C1 segment of cervical spinal cord (tissue), 14 donors: ENCODE measurements at places on chromosomes 1 and 21.

DNA sequence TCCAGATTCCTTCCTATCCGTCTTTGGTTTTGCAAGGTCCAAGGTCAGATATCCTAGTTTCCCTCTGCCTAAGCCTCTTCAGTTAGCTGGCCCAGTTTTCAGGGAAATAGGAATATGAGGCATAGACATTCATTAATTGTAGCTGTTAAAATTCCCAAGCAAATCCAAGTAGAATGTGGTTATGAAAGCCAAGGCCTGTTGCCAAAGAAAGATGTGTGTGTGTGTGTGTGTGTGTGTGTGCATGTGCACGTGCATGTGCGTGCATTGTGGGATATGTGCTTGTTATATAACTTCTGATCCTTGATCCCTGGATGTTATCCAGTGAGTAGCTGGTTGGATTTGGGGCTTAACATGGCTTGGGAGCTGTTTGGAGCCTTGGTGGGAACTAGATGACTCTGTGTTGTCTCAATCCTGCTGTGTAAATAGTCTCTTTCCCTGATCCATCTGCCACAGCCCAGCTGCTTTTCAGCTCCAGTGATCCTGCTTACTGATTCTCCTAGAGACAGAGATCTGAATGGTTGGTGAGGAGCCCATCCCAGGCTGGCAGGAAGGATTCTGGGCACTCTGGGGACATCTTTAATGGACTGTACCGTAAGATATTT lies 70.6 kb upstream of the GCLM start:
- peak; percentile 30 for DNase-seq

DNA sequence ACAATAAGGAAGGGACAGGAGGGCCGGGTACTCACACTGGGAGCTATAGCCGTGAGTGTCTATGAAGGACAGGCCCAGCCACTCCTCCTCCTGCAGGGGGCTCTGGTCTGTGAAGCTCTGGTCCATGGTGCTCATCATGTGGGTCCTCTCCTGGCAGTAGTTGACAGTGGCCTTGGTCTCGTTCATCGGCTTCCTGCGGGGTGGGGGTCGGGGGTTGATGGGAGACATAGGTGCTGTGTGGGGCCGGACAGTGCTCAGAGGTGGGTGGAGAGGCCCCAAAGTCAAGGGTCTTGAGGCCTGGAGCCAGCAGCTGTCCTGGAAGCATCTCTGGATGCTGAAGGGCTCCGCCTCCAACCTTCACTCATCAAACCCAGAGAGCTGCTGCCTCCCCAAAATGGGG lies 260.4 kb downstream of the PTPRU start:
- DNase-seq, result no peak

- DNase-seq, result no peak
Observed at GRCh38 chr1:232954594-232955365, 4.4 kb downstream of the NTPCR start.

GRCh38 chr1:10920063-10920626 lies 92.3 kb upstream of the TARDBP start:
- no peak for DNase-seq

DNA sequence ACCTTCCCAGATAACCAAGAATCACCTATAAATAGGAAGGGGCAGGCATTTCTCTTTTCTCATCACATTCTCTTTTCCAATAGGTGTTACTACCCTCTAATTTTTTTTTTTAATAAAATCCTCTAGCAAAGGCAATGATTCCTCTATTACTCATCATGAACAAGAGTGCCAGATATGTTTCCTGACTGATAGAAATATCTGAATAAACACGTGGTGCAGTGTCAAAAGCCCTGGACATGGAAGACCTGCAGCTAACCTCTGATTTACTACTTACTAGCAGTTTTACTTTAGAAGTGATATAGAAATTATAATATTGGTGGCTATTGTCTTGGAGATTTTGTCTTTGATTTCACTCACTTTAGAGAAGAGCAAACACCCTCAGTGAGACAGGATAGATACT lies 194.6 kb upstream of the SAMSN1 start:
- no peak for DNase-seq

DNA sequence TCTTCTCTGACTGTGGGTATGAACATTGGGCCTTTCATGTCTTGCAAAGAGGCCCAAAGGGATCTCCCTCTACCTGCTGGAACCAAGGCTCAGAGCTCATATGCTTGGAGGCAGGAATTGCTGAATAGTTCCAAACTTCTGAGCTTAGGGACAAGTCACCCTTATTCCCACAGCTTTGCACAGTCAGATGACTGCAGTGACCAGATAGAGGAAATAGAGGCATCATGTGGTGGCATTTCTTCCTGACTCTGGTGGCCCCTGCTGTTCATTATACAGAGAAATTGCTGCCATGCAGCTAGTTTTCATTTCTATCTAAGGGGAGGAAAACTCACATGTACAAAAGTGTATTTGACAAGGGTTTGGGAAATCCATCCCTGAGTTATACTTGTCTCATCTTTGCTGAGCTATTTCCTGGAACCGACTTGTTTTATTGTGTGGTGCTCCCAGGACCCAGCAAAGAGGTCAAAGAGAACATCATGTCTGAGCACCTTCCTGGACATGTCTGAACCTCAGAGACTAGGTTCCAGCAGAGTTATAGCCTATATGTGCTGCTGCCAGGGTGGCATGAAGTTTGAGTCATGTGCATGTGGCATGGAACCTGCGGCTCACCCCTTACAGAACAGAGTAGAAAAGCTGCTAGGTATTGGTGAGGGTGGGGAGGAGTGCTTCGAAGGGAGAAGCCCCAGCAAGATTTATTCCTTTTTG lies 131.2 kb downstream of the PIK3R3 start:
- no peak for DNase-seq
